ENCODE measurements at places on chromosomes 3 and 15.

- no peak for DNase-seq
These were observed 20.2 kb upstream of the PPM1L start for GRCh38 chr3:160735826-160736225.

- DNase-seq = no peak
These were observed 114.6 kb upstream of the TRIM42 start for GRCh38 chr3:140563206-140563760.

GRCh38 chr3:112930771-112931170, 44.1 kb downstream of the CD200R1 start:
- DNase-seq = no peak

DNA sequence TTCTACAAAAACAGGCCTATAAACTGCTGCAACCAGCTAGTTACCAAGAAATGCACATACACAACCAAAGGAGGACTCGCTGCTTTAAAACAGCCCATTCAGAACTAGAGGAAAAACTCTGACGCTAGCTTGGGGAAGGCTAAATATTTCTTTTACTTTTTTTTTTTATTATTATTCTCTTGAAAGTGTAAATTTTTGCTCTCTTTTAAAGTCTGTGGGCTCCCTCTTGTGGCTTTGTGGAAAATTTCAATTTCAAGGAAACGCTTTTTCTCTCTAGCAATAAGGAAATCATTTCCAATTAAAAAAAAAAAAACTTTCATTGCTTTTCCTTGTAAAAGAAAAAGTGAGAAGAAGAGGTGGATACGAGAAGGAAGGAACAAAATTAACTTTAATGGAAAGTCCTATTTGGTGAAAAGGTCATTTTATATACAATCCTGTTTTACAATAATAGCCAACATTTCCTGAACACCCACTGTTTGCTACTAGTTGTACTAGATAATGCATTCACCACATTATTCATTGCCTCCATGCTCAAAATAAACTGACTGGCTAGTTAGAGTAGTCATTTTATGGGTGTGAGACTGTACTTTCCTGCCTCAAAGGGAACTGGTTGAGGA, 51.2 kb upstream of the SAMMSON start:
- DNase-seq = no peak

- DNase-seq = no peak
These were observed 84.2 kb upstream of the SLC4A7 start for GRCh38 chr3:27568393-27568792.

DNA sequence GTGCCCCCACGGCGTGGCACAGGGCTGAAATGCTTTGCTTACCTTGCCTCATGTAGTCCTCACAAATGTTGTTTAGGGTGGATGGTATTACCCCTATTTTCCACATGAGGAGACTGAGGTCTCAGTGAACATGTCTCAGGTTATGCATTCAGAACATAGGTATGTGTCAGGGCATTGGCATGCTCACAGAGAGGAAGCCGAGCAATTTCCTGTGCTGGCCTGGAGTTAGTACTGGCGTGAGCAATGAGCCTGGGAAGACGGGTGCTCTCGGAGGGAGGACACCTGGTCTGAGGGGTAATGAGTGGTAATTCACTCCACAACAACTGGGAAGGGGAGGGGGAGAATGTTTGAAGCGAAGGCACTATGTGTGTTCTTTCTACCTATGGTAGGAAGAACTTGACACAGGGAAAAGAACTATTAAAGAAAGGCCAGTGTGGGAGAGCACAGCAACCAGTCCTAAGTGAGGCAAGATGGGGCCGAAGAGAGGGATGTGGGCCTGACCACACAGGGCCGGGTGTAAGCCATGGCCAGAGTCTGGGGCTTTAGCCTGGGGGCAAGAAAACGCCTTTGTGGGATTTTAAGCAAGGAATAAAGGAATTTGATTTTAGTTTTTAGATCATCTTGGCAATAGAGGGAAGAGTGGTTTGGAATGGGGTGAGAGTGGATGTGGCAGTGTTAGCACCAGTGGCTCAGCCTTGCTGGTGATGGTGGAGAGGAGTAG, 4.9 kb upstream of the FAM131A start:
- DNase-seq = no peak

DNA sequence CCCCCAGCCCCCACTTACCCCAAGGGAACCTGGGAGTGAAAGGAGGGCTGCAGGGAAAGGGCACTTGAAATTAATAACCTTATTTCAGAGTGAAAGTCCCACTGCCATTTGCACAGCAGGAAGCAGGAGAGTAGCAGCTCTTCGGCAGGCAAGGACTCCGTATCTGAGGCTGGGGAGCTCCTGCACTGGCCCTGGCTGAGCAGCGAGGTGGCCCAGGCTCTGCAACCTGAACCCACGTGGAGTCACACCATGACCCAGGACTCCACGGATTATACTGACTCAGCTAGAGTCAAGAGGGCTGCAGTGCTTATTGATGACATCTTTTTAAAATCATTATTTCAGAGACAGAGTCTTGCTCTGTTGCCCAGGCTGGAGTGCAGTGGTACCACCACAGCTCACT, 214.5 kb downstream of the XXYLT1 start:
- no peak for DNase-seq

GRCh38 chr3:149233323-149233722, 11.7 kb upstream of the CP start:
- DNase-seq = no peak

- DNase-seq = no peak
These were observed 186.3 kb upstream of the GPR149 start for GRCh38 chr3:154616298-154616697.

DNA sequence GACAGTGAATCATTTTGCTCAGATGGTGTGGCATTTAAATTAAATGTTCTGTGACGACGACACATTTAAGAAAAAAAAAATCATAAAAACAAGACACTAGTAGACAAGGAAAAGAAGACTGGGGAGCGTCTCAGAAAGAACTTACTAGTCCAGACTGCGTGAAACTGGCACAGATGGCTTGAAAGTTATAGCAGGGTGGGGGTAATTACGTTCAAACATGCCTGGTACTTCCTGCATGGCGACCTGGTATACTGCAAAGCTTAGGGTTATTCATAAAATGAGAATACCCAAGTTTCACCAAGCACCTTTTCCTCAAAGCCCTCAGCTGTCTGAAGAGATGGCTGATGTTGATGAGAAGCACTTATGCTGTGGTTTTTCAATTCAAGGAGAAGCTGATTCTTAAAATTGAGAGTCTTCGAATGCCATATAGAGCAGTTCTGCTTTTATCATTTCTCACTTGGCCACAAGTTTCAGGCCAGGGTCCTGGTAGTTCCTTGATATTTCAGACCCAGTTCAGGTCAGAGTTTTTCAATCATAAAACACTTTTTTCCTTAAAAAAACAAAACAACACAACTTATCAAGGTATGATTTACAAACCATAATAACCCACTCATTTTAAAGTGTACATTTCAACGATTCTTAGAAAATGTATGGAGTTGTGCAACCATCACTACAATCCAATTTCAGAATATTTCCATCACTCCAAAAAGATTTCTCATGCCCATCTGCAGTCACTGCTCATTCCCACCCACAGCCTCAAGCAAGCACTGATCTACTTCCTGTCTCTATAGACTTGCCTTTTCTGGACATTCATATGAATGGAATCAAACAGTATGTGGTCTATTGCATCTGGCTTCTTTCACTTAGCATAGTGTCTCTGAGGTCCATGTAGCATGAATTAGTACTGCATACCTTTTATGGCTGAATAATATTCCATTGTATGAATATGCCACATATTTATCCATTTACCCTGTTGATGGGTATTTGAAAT, 24.7 kb downstream of the PCOLCE2 start:
- DNase-seq = no peak

DNA sequence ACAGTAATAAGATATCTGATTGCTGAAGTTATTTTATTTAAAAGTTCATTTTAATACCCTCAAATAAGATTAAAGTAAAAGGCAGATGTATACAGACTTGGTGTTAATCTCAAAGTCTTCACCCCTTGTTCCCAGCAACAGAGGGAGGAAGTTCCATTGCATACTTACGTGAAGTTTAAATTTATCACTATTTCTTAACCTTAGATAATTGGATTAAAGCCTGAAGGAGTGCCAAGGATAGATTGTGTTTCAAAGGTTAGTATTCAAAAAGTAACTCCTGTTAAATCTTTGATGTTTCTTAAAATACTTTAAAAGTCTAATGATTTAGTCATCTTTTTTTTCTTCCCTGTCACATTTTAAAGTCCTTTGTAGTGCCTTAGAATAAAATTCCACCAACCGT, 39.3 kb downstream of the ATP1B3 start:
- no peak for DNase-seq

- no peak for DNase-seq
These were observed 121.5 kb downstream of the PTPRG start for GRCh38 chr3:61682671-61683548.

- no peak for DNase-seq
These were observed 135.2 kb downstream of the MECOM start for GRCh38 chr3:169528289-169528688.

DNA sequence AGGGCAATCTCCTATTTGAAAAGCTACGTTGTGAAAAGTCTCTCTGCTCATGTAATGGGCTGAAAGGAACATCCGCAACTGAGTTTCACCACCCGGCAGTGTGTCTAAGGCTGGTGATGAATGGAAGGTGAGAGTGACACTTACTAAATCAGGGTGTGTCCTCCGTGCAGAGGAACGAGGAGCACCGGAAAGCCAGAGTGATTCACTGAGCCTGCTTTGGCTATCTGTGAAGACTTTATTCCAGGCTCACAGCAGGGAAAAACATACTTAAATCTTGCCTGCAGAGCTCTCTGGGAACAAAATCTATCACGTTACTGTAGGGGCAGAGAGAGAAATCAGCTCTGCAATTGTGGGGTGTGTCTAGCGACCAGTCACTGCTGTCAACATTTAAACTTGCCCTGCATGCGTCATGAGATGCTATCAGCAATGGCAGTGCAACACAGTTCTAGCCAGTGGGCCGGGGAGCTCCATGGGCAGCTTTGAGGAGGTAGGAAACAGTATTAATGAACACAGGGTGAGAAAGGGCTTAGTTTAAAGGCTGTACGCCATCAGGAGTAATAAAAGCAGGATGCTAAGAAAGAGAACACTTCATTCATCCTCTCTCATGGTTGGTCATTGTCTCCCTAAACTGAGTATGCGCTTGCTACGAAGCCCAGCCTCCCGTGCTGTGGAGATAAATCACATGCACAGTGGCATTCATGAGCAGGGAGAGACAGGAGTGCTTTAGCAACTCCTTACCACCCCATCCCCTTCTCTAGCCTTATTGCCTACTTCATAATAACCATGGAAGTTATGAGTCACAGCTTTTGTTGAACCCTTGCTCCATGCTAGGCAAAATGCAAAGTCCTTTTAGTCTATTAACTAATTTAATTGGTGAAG, 542.7 kb upstream of the ADAMTS9 start:
- DNase-seq = no peak

DNA sequence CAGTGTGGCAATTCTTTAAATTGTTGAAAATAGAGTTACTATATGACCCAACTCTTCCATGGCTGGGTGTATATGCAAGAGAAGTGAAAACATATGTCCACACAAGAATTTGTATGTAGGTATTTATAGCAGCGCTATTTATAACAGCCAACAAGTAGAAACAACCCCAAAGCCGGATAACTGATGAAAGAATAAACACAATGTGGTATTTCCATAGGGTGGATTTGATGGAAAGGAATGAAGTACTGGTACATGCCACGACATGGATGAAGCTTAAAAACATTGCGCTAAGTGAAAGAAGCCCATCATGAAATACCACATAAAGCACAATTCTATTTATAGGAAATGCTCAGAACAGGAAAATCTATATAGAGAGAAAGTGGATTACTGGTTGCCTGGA, 554.5 kb downstream of the AGBL1 start:
- DNase-seq = no peak

DNA sequence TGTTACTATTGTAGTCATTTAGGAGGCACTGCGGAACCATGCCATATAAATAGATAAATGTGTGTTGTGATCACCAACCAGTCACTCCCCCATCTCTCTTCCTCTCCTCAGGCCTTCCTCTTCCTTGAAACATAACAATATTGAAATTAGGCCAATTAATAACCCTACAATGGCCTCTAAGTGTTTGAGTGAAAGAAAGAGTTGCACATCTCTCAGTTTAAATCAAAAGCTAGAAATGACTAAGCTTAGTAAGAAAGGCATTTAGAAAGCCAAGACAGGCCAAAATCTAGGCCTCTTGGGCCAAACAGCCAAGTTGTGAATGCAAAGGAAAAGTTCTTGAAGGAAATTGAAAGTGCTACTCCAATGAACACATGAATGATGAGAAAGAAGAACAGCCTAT, 8.1 kb upstream of the DNASE1L3 start:
- no peak for DNase-seq

DNA sequence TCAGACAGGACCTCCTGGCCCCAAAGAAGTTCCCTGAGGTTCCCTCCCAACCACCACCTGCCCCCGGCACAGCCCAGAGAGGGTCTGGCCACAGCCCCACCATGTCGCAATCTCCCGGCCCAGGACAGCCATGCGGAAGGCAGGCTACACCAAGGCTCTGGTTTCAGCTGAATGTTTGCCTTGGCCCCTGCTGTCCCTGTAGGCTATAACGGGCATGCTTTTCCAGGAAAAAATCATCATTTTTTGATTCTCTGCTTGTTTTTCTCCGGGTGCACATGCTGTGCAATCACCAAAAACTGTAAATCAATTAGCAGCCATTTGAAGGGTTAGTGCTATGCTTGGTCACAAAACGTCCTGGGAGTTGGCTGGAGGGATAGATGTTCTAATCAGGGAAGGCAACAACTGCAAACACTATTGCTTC, 142.7 kb upstream of the IGF1R start:
- no peak for DNase-seq

DNA sequence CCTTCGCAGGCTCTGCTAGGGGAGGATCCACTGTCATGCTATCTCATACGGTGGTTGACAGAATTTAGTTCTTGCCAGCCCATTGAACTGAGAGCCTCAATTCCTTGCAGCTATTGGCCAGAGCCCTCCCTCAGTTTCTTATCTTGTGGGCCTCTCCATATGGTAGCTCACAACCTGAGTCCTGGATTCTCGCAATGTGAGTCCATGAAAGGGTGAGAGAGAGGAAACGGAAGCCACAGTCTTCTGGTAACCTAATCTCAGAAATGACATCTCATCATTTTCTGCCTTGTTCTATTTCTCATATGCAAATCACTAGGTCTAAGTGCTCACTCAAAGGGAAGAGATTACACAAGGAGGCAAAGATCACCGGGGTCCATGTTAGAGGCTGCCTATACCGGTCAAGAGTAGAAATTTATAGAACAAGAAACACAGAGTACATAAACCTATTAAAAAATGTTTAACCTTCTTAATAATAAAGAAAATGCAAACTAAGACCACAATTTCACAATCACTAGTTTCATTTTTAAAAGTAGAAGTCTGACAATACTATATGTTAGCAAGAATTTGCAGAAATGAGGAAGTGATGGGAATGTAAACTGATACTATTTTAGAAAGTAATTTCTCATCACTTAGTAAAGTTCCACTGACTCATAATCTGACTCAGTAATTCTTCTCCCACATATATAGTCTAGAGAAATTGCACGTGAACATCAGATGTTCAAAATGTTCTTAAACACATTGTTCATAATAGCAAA, 378.4 kb upstream of the AGTR1 start:
- no peak for DNase-seq

GRCh38 chr3:187323091-187323490, 31.6 kb upstream of the MASP1 start:
- no peak for DNase-seq

Measured in stimulated activated CD4-positive, alpha-beta T cell treated with anti-CD3 and anti-CD28 coated beads, Interleukin-1b, Interleukin-23, amount 100 ng/mL, for 1 hour (primary cell).